ENCODE measurements at places on chromosomes 3 and 15.

DNA sequence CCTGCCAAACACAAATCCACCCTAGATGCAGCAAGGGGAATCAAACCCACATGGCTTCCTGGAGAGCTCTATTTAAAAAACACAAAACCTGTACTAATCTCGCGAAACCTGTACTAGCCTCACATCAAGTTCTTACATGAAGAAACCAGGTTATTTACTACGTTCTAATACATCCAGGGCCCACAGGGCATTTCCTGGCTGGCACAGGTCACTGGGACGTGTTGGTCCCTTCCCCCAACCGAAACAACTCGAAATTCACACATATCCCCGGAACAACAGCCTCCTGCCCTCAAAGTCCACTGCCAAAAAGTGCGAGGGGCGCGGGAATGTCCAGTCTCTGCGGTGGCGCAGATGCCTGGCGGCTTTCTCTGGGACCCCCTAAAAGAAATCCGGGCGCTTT, 955 bp downstream of the CDCP1 start:
- DNase-seq = peak; percentile 82

DNA sequence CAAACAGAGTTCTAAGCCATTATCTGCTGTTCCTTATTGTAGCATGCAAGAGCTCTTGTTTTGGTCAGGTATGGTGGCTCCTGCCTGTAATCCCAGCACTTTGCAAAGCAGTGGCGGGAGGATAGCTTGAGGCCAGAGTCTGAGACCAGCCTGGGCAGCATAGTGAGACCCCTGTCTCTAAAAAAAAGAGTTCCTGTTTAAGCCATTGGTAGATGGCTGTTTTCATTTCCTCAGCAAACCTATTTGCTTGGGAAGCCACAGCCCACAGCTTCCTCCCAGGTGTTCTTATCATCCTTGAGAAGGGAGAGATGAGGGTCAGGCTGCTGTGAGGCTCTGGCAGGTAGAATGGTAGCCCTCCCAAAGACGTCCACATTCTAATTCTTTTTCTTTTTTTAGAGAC, 24.4 kb upstream of the FAM81A start:
- no peak for DNase-seq

GRCh38 chr3:86388820-86389219, 602.1 kb downstream of the VGLL3 start:
- no peak for DNase-seq

GRCh38 chr3:173709026-173709425, 311.5 kb downstream of the NLGN1 start:
- no peak for DNase-seq

GRCh38 chr15:71747128-71748083, 62.9 kb upstream of the NR2E3 start:
- no peak for DNase-seq

DNA sequence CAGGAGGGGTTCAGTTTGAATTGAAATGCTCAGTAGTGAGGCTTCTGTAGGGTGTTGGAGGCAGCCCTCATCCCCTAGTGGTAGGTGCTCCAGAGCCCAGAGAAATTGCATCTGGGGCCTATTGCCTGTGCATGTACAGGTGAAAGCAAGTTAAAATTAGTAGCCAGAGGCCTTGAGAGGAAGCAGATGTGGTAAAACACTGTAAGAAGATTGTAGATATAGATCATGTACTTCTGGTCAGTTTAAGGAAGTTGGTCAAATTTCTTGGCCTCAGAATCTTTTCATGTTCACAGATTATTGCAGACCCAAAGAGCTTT, 34.6 kb downstream of the IGSF10 start:
- DNase-seq = no peak

- DNase-seq = peak; percentile 57
Observed at GRCh38 chr15:45129651-45130129, at the start of the genes DUOX1 and DUOXA1. Gene DUOX1 (plus strand): TSS chr15:45129994. CDS start chr15:45131967, 1,973 bp downstream. Gene DUOXA1 (minus strand): TSS chr15:45129879. CDS start chr15:45123014, 6,865 bp downstream.

All from lower leg skin (tissue), 4 donors.